ENCODE measurements at places on chromosomes 7 and 10.

GRCh38 chr10:96152437-96152836, 22.3 kb downstream of the ZNF518A start:
- no peak for DNase-seq

- no peak for DNase-seq
Measured at GRCh38 chr10:124289851-124290795, 128.6 kb downstream of the OAT start.

GRCh38 chr7:38169847-38170246, 8.2 kb upstream of the STARD3NL start:
- DNase-seq: no peak

- DNase-seq: no peak
Measured at GRCh38 chr7:106313966-106314365, 29.2 kb upstream of the NAMPT start.

- DNase-seq: no peak
Measured at GRCh38 chr10:97826892-97827291, 22.8 kb upstream of the GOLGA7B start.

DNA sequence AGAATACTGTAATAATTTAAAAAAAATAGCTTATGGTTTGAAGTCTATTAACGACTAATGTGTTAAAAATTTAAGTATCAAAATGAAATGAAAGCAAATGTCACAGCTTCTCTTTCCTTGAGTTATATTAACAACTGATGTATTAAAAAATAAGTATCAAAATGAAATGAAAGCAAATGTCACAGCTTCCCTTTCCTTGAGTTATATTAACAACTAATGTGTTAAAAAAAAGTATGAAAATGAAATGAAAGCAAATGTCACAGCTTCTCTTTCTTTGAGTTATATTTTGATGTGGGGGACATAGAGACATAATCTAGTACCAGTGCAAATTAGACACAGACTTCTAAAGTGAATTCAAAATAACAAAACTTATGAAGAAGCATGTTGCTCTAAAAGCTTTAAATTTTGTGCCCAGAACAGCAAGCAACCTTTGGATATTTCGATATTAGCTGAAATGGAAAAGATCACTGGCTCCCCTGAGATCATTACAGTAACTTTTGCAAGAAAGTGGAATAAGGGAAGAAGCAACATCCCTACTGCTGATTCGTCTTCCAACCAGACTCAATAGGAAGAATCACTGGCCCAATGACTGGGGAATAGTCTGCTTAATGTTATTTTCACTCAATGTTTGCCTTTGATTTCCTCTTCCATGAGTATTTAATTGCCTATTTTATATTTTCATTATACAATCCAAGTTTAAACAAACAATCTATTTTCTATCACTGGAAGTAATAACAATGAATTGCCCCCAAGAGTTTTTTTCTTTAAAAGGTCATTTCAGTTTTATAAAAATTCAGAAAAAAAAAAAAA, 8.0 kb downstream of the SKAP2 start:
- no peak for DNase-seq

DNA sequence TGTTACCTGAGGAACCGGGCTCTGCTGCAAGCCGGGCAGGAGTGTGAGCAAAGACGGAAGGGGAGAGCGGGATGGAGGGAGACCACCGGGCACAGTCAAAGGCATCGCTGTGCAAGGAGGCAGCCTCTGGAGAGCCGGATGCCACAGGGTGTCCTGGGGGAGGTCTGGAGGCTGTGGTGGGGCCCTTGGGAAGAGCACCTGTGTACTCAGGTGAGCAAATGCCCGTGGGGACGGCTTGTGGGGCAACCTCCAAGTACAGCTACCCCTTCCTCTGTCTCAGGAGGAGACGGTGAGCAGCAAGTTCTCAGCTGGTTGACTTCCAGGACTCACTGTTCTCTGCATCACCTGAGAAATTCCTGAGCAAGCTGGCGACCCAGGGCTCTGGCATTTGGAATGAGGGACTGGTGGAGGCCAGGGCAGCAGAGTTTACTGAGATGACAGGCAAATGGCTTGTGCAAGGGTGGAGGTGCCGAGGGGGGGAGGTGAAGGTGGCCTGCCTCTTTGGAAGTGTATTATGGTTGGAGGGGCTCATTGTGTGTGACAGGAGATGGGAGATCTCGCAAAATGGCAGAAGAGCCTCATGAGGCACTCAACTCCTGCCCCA, 345.2 kb upstream of the SHH start:
- no peak for DNase-seq

DNA sequence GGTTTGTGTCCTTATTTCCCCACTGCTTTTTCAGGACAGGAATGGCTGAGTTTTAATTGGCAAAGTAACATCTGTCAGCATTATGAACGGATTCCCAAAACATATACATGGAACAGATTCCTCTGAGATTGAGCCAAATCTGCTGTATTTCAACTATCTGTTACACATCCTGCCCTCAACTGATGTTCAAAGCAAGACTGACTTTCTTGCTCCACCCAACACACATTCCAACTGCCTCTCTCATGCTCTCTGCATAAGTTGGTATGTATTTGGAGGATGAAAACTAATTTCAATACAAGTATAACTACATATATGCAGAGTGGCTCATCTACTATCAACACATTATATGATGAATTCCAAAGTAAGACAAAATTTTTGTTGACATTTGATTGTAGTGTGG, 342.2 kb downstream of the GATA3 start:
- no peak for DNase-seq

- no peak for DNase-seq
Measured at GRCh38 chr7:46319841-46320240, 398.8 kb upstream of the IGFBP3 start.

DNA sequence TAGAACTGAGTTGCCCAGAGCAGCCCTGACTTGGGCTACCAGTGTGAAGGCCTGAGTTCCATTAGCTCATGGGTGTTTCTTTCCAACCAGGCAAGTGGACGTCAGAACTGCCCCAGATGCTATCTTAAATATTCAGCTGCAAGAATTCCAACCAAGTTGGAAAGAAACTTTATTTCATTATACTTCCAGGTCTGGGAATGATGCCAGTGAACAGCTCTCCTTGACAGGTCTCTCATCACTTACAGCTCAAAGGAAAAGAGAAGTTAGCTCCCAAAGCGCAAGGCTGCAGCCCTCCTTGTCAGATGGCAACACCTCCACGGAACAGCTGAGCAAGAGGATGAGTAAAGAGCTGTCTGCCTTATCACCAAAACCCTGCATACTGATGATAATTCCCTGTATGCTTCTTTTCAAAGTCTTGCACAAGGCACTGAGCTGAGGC, 255.5 kb upstream of the AOAH start:
- DNase-seq: no peak

GRCh38 chr7:150314639-150315239, 8.4 kb upstream of the LRRC61 start:
- no peak for DNase-seq

DNA sequence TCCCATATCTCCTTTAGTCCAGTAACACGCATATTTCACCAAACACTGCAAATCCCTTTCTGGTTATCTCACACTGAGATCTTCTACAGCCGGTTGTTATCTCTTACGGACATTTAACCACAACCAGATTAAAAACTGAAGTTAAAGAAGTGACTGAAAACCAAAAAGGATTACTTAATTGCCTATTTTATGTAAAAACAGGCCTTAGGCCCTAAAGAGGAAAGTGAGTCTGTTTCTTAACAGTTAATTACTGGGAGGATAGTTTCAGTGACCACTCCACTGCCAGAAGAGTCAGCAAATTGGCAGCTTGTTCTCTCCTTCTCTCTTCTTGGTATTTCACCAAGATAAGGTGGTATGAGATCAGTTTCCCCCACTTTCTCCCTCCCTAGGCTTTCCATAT, 161.9 kb upstream of the MEOX2 start:
- no peak for DNase-seq

DNA sequence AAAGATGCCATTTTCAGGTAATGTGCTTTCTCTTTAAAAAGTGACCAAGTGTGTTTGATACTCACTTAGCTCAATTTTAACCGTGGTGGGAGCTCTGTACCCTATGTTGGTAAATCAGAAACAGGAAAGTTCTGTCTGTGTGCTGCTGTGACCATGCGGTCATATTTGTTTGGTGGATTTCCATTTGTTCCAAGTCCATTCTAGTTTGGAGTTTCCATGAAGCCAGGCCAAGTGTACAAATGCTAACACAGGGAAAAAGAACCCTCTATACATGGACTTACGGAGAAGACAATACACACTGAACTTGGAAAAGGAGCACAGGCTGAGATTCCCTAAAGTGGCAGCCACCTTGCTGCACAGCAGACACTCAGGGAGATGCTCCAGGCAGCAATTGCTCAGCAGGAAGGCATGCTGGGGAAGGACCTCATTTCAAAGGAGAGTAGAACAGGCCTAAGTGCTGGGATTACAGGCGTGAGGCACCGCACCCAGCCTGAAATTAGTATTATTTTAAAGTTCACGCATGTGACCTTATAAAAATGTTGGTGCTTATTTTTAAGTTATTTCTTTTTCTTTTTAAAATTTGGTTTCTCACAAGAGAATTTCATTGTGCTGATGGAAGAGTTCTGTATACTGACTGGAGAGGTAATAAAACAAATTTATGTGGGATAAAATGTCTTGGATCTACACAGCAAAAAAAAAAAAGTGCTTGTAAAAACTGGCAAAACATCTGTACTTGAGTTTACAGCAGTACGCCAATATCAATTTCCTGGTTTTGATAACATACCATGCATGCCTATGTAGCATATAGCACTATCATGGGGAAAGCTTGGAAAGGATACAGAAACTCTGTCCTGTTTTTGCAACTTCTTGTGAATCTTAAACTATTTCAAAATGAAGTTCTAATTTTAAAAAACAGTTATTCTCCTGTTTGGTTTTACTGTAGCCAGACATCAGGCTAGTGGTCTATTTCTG, 436.2 kb downstream of the KCNMA1 start:
- DNase-seq: no peak

- DNase-seq: no peak
Measured at GRCh38 chr7:18671176-18671575, 175.6 kb downstream of the HDAC9 start.

DNA sequence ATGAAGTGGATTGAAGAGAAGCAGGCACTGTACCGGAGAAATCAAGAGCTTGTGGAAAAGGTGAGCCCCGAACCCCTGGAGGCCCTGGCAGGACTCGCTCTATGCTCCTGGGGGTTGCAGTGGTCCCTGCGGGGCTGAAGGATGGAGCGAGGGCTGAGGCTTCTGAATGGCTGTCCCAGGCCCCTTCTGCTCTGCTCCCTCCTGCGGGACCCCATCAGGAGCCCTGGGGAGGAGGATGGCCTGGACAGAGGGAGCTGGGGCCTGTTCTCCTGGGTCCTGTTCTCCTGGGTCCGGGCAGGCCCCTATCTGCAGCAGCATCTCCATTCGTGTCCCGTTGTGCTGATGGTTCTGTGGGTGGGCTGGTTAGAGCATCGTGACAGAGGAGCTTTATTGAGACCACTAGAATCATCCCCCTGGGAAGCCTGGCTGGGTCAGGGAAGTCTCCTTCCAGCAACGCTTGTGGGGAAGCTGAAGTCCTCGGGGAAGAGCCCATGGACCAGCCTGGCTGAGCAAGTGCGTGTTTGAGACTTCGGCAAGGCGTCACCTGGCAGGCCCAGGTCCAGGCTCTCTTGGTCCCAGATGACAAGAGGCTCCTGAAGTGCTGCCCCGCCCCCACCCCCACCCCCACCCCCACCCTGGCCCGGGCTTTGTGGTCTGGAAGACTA, 41.1 kb upstream of the DPYSL4 start:
- DNase-seq: no peak

DNA sequence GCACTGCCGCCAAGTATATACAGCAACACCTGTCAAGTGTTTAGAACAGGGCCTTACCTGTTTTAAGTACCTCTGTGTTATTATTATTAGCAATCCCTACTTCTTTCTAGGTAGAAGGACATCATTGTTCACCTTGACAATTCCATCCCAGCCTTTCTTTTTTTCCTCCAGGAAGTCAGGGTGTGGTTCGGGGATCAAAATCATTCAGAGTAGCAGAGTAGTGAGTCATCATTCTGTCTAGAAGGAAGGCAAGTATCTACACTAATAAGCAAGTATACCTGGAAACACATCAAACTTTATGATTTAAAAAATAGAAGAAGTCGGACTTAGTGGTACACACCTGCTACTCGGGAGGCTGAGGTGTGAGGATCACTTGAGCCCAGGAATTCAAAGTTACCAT, 25.5 kb upstream of the CAPZA2 start:
- no peak for DNase-seq
